ENCODE measurements at places on chromosomes 1 and 21.

GRCh38 chr1:150551051-150551783 is 2.0 kb downstream of the ADAMTSL4 start:
- no peak for DNase-seq

DNA sequence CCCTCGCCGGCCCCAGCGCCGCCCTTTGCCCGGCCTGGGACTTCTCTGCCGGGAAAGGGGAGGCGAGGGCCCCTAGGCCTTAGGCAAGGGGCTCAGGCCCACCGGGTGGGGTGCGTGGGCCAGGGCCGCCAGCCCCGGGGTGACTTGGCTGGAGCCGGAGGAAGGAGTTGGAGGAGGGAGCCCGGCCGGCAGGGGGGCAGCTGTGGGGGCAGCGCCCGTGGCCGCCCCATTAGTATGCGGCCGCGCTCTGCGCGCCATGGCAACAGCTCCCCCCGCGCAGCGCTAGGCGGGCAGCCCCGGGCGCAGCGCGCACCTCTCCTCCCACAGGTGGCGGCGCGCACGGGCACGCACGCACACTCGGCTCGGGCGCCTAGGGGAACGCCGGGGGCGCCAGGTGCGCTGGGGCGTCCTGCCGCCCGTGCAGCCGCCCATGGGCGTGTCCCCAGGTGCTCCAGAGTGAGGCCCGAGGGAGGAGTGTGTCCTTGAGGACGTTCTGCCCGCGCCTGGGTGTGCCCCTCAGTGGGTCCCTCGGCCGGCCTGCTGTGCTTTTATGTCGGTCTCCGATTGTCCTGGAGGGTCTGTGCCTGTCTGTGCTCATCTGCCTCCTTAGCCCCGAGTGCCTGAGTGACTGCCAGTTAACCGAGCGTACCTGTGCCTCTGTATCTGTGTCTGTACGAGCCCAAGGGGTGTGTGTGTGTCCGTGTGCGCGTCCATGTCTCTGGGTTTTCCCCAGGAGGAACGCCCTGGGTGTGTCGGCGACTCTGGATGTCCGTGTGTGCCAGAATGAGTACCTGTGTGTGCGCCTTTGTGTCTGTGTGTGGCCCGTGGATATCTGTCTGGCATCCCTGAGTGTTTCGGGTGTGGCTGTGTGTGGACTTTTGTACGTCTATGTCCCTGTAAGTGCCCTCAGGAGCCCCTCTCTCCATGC is 38.2 kb upstream of the WASF2 start:
- no peak for DNase-seq

DNA sequence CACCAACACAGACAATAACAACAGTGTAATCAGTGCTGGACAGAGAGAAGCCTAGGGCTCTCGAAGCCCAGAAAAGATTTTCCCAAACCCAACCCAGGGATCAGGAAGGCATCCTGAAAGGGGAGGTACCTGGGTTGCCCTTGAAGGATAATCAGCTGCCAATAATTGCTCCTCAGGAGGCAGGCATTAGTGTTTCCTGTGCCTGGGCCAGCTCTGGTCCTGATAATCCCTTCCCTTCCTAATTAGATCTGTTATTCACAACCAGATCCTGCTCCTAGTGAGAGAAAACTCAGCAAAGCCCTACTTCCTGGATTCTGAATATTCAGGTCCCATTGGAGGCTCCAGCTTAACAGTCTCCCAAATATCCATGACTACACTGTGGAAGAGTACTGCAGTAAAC is 117.4 kb downstream of the DMRTA2 start:
- no peak for DNase-seq

GRCh38 chr1:89884718-89885596 is 64.1 kb downstream of the LRRC8D start:
- DNase-seq = no peak

DNA sequence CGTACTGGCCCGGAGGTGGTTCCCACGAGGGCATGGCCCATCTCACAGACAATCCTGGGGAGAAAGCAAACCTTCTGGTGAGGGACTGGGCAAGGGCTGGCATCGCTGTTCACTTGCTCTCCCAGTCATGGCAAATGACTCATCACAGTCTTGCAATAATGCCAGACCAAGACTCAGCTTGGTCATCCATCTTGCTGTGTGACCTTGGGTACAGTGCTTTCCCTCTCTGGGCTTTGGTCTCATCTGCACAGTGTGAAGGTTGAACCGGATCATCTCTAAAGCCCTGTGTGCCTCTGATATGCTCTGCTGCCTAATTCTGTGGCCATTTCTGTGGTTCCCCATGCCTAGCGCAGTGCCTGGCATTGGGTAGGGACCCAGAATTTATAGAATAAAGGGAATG is 143.6 kb upstream of the CD34 start:
- no peak for DNase-seq

DNA sequence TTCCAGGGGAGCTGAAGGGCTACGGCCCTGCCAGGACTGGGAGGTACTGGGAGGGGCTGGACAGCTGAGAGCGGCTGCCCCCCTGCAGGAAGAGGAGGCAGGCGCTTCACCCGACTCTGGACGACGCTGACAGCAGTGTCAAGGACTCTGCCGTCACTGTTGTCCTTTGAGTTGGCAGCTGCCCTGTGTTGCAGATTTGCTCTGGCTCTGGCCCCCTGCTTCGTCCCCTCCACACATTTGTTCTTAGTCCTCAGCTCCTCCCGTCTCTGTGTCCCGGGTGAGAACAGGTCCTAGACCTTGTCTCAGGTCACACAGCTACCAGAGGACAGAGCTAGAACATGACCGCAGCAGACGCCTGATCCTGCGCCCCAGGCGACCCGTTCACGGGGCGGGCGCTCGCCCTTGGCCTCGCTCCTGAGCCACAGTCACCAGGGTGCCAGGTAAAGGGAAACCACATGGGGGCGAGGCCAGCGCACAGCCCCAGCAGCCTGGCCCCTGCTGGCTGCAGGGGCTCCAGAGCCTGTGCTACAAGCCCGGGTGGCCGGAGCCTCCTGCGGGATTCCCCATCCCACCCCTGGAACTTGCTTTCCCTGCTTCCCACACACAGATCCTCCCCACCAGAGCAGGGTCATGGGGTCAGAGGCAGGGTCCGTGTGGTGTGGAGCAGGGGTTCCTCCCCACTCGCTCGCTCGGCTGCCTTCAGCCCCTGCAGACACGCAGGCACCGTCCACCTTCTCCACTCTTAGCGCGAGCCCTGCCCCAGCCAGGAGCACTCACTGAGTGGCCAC is 10.7 kb upstream of the NPHP4 start:
- DNase-seq = no peak

DNA sequence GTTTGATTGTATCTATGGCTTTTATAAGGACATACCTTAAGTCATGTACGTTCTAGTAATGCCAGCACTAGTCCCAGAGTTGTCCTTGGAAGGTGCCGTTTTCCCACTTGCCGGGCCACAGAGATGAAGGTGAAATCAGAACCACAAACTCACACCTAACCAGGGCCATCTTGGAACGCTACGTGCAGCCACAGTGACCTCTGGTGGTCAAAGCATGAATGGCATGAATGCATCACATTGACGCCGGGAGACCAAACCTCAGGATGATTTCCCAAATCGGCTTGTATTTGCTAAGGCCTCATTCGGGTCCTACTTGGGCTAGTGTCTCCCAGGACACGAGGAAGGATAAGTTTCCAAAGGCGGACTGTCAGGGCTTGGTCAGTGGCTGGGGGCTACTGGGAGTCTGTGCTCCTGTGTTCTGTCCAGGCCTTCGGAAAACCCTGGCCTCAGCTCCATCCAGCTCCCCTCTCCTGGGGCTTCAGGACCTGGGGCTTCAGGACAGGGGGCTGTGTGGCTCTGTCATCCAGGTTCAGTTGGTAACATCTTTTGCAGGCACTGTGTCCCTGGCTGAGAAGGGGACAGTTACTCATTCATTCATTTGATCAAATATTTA is 260.5 kb downstream of the PRDM2 start:
- peak; percentile 19 for DNase-seq

- DNase-seq = no peak
Observed at GRCh38 chr1:109630898-109631512, 11.4 kb downstream of the AMPD2 start.

DNA sequence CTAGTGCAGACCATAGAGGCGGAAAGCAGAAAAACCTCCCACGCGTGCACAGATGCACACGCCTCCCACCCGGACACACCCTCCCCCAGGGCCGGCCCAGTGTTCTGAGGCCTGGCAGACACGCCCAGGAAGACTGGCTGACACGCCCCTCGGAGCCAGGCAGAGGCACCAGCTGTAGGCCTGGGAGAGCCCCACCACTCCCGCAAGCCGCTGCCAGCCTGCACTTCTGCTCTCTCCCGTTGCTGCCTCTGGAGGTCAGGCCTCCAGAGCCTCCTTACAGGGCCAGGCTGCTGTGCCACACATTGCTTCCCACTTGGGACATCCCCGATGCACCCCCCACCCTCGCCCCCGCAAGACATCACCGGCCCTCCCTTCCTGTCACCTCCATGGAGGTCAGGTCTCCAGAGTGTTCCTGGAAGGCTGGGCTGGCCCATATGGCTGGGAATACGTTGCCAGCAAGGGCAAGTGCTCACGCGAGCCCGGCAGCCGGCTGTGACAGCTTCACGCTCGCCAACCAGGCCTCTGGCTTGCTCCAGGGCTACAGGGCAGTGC is 40.4 kb downstream of the CASZ1 start:
- DNase-seq = peak; percentile 38

DNA sequence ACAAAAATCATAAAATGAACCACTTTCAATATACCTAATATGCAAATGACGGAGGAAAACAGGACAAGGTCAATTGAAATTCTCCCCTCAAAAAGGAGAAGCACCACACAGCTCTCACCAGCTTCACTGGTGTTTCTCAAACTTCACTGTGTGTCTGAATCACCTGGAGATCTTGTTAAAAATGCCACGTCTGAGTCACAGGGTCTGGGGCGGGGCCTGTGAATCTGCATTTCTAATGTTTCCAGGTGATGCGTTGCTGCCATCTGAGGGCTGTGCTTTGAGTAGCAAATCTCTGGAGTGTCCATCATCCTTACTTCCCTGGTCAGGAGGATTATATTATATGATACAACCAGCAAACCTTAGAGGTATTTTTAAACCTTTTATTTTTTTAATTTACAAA is 9.0 kb downstream of the CLDN19 start:
- DNase-seq = no peak

DNA sequence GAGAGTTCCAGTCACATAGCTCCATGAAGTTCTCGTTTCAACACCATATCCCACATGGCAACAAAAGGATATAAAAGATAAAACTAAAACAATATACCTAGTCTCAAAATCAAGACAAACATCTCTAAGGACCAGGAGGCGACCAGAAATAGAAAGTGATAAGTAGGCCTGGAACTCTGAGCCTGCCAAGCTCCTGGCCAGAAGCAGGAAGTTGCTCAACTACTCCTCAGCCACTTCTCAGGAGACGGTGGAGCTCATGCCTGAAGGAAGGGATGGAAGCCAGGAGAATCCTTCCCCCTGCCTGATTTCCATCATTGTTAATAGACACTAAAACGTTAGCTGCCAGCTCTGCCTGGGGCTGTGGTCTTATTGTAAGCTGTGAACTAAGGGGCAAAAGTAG is 94.7 kb downstream of the DISP1 start:
- no peak for DNase-seq

GRCh38 chr1:25467193-25467592 is 36.5 kb downstream of the MACO1 start:
- no peak for DNase-seq

GRCh38 chr1:15337656-15338402 is 71.9 kb upstream of the EFHD2 start:
- peak; percentile 68 for DNase-seq
